Activated naive CD4-positive, alpha-beta T cell (primary cell): ENCODE measurements at places on chromosomes 7 and 10.

DNA sequence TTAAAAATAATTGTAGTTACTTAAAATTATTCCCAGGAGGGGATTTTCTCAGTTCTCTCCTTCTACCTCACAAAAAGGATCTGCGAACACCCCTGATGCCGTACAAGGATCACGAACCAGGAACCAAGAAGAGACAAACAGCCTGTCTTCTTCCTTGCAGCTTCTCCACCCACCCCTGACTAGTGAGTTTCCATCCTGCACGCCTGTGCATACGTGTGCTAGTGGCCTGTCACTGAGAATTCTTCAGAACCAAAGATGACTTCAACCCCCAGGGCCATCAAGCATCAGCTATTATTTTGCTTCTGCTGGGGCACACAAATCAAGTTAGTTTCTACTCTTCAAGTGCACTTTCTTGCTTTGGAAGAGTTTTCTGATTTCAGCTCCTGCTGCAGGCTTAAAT is 175.5 kb upstream of the KLF6 start:
- no peak for DNase-seq

GRCh38 chr7:140314573-140315480 is 83.5 kb downstream of the SLC37A3 start:
- no peak for DNase-seq

DNA sequence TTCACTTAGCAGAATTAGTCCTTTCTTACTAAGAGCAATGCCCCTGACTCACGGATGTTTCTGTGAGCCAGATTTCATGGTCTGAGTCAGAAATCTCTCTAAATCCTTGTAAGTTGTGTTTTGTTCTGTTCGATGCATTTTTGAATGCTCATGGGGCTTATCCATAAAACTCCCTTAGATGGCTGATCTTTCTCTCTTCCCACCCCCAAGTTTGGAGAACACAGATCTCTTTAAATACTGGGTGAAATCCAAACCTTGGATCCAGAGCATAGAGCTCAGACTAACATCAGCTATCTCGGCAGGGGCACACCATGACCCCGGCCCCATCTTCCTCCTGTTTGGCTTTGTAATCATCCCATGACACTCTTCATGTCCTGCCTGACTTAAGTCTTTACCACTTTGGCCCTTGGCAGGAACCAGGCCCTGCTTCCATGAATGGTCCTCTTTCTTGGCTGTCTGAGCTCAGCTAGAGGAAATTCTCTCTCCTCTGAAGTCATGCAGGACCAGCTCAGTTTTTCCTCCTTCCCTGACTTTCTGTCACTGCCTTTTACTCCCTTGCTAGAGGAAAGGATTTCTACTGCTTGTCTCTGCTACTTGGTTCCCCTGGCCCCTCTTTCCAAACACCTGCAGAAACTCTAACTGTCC is 120.4 kb upstream of the RAB11FIP2 start:
- no peak for DNase-seq

DNA sequence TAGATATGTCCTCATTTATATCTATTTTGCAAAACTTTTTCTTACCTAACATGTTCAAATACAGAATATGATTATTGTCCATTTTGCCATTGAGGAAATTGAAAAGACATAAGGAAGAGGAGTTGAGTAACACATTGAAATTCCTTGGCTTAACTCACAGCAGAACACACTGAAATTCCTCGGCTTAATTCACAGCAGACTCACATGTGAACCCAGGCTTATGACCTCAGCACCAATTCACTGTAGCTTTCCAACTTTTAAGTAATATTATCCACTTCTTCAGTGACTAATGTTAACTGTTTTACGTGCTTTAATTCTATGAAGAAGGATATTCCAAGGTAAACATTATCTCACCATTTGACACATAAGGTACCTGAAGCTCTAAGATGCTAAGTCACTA is 597.5 kb upstream of the PFKP start:
- DNase-seq = no peak

DNA sequence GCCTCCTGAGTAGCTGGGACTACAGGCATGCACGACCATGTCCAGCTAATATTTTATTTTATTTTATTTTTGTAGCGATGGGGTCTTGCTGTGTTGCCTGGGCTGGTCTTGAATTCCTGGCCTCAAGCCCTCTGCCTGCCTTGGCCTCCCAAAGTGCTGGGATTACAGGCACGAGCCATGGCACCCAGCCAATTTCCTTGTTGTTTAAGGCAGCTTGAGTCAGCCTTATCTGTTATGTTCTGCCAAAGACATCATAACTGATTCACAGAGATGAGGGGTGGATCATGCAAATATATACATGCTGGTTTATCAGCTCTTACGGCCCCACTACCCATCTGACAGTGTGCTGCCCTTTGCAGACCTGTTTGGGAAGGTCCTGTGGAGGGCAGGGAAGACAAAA is 826.7 kb downstream of the TYW1 start:
- no peak for DNase-seq

GRCh38 chr7:158160199-158160598 is 427.4 kb downstream of the PTPRN2 start:
- no peak for DNase-seq

DNA sequence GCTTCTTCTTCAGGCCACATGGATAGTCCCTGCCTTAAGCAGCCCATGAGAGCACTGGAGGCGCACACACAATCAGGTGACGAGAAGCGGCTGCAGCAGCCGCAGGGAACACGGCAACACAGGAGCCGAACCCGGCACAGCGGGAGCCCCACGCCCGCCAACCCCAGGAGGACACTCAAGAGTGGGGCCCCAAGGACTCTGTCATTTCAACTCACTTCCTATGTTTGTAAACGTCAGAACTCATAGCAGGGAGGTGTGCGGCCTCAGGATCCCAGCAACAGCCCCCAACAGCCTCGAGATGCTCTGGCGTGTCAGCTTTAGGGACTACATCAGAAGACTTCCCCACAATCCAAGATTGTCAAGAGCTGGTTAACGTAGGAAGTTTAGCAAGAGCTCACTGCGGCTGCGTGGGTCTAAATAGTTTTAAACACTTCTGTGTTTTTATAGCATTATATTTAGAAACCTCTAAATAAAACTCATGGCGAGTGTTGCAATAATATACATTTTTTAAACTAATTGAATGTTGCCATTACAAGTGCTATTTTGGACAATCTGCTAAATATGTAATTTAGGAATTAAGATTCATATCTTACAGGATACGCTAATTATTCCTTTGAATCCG is 123.4 kb downstream of the MAD1L1 start:
- DNase-seq = no peak

DNA sequence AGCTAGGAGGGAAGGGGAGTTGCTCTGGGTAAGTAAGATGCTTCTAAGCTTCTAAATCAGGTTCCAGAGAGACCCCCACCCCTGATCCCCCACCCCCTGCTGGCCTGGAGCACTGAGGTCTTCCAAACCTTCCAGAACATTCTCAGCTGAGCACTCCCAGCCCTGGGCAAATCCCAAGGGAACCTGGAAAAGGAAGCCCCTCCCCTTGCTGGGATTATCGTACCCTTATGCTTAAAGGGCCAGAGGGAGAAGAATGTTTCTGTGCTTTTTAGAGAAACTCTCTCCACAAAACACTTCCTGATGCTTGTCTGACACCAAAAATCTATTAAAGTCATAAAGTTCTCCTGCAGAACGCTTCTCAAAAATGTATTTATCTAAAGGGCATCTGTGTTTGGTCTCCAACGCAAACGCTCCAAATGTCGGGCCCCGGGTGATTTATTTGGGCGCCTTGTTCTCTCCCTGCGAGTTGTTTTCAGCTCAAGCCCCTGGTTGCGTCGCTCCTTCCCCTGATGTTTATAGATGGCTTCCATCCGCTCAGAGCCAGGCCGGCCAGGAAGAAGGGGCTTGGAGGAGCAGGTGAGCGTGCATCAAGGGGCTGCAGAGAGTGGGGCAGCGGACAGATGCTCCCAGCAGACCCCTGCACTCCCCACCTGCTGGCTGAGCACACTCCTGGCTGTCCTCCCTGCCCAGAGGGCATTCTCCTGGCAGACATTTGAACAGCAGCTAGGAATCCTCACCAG is 8.2 kb upstream of the RET start:
- no peak for DNase-seq

DNA sequence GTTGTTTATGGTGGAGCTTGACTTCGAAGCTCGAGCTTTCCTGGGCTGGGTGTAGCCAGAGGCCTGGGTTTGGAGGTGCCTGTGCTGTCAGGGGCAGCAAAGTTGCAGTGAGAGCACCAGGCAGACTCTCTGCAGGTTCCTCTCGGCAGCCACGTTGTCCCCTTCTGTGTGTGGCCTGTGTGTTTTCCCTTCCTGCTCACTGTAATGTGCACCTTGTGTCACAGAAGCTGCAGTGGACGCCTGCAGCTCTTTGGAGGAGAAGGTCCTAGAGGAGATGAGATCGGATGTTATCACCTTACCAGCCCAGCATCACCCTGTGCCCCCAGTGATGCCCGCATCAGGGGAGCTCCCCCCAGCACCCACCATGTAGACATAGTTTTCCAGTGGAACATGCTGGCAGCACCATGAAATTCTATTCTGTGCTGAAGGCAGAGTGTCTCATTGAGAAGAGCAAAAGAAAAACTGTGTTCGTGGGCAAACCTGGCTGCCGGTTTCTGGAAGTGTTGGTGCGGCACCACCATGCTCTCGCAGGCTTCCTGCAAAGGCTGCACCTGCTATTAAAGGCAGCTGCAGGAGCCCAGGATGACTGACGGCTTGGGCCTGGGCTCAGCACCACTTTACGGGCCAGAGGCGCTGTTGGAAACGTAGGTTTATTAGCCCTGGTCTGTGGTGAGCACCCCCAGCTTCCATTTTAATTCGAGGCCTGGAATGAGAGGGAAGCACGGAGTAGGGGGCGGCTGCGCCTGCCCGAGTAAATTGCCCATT is 609.8 kb upstream of the FOXK1 start:
- DNase-seq = no peak

- DNase-seq = no peak
Observed at GRCh38 chr10:112914288-112914952, 35.6 kb upstream of the TCF7L2 start.

DNA sequence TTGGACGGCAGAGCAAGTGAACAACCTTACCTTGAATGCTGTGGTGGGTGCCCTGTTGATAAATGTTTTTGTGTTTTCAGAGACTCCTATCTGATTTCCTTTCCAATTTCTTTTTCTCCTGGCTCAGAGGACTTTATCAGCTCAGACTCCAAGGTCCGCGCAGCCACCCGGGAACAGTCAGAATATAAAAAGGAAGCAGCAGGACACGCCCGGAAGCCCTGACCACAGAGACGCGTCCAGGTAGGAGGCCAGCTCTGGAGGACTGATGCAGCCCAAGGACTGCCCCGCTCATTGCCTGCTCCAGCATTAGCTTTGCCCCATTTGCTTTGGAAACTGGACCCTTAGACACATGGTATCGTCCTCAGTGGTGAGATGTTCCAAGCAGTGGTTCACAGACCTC is 61.3 kb downstream of the TACC2 start:
- no peak for DNase-seq

- no peak for DNase-seq
Observed at GRCh38 chr7:23093546-23093945, 12.0 kb upstream of the KLHL7 start.

- DNase-seq = no peak
Observed at GRCh38 chr7:55546814-55547213, 25.5 kb downstream of the VOPP1 start.

DNA sequence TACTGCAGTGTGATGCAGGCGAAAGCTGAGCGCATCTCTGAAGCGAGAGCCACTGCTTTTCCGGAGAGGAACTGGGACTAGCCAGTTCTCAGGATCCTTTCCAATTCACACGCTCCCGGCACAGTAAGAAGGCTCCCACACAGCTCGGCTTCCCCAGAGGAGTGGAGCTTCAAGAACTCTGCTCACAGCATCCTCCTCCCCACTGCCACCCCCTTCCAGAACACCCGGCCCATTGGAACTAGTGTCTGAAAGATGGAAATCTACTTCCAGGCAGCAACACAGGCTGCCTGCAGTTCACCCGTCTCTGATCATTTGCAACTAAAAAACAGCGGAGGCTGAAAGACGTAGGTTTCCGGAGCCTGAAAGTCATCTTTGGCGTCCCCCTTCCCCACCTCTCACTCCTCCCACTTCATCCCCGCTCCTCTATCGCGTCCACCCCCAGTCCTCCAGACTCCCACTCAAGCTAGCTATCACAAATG is at the start of gene DGKB:
Gene DGKB (minus strand): TSS at position 163 of the 479 bp plus-strand sequence.
- DNase-seq = no peak

DNA sequence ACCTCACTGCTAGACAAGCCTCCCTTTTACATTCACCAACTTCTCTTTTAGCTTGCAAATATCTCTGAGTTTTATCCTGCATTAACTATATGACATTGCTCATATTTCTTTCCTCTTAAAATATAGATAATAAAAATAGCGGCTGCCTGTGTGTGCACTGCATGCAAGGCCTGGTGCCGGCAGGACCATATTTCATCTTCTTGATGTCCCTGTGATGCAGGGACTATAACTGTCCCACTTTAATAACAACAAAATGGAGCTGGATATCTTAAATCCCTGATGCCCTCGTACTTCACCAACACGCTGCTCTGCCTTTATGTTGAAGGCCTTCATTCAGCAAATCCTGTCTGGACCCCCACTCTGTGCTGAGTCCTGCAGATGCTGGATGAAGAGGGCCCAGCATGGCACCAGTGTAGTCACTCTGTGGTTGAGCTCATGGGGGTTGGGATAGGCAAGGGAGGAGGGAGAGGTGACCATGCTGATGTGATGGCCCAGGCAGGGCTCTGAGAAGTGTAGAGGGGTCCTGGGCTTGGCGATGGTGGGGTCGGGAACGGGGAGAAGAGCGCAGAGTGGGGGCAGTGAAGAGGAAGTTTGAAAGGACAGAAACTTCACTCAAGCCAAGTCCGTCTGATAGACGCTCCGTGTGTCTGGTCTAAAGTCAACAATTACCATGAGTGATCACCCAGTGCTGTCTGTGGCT is 40.4 kb downstream of the C10orf90 start:
- no peak for DNase-seq

GRCh38 chr10:109974504-109975191 is 33.1 kb upstream of the ADD3 start:
- no peak for DNase-seq
